ENCODE measurements at places on chromosomes 7 and 10.

DNA sequence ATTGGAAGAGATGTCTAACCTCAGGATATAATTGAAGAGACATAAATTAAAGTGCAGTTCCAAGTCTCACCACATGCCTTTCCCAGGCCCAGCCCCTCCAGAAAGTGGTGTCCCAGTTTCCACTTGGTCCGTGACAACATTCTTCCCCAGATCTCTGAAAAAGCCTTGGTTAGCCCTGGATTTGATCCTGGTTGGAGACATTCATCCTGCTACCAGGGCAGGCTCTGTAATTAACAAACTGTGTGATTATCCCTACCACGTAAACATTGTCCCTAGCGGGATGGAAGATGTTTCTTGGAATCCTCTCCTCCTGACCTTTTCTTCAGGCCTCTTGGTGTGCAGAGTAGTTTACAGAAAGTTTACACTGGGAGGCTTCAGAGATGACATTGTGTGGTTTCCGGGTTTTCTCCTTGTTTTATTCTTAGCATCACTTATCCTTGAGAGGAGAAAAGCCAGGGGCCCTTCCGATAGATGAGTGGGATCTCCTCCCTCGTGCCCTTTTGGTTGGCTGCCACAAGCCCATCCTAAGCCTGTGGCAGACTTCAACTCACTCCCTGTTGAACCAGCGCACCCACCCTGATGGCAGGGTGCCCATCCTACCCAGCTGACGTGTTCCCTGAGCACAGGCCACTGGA lies 83.8 kb downstream of the COL13A1 start:
- DNase-seq, result no peak

DNA sequence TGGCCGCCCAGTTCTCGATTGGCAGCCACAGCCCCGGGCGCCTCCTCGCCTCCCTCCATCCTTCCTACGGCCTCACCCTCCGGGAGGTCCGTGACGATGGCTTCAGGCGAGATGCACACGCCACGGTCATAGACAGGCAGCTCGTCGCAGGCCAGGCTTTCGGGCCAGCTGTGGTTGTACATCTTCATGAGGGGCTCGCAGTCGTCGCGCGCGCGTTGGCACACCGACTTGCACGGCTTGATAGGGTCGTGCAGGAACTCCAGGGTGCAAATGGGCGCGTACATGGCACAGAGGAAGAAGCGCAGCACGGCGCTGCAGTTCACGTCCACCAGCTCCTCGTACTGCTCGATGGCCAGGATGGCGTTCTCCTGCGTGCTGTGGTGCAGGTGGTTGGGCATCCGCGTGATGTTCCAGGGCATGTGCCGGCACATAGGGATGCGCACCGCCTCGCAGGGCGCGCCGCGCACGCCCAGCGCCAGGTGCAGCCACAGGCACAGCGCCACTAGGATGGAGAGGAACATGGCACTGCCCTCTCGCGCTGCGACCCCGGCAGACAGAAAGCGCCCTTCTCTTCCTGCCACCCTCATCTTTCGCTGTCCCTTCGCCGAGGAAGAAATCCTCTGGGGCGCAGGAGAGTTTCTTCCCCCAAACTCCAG lies 472 bp downstream of the SFRP4 start:
- peak; percentile 86 for DNase-seq

GRCh38 chr10:20768843-20769242 lies 128.3 kb downstream of the NEBL start:
- DNase-seq, result no peak

- no peak for DNase-seq
Observed at GRCh38 chr7:77458786-77459185, 42.6 kb upstream of the GSAP start.

DNA sequence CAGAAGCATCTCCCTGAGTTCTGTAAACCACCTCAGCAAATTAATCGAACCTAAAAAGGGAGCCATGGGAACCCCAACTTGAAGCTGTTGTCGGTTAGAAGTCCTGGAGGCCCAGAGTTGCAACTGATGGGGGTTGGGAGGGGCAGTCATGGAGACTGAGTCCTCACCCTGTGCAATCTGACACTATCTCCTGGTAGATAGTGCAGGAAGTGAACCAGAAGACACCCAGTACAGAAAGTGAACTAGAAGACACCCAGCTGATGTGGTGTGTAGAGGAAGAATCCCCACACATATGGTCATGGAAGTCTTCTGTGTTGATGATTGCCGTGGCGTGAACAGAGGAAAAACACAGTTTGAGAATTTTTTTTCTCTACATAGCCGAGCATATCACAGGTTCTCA lies 58.8 kb upstream of the SRRM3 start:
- DNase-seq, result no peak

DNA sequence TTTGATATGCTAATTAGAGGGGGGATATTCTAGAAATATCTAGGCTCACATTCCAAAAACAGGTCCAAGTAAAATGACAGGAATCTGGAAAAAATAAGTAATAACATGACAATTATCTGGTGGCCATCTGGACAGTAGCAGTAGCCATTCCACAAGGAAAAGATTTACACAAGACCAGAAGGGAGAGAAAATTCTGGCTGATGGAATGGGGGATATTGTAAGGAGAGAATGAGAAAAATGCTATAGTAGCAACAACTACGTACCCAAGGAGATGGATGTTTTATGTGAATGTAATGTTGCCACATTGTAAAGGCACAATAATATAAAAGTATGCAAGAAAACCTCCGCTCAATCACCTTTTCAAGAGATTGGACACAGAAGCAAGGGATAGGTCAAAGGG lies 5.4 kb downstream of the MYOF start:
- no peak for DNase-seq

- no peak for DNase-seq
Observed at GRCh38 chr10:83469728-83470331, 669.5 kb upstream of the GHITM start.

Measured in SJCRH30 (cell line).